ENCODE measurements at places on chromosomes 3 and 15.

- ATAC-seq: no peak
These were observed 594.4 kb downstream of the FOXP1 start for GRCh38 chr3:70989174-70989573.

GRCh38 chr3:13495921-13496723 lies 16.0 kb downstream of the HDAC11 start:
- ATAC-seq: peak; percentile 83

DNA sequence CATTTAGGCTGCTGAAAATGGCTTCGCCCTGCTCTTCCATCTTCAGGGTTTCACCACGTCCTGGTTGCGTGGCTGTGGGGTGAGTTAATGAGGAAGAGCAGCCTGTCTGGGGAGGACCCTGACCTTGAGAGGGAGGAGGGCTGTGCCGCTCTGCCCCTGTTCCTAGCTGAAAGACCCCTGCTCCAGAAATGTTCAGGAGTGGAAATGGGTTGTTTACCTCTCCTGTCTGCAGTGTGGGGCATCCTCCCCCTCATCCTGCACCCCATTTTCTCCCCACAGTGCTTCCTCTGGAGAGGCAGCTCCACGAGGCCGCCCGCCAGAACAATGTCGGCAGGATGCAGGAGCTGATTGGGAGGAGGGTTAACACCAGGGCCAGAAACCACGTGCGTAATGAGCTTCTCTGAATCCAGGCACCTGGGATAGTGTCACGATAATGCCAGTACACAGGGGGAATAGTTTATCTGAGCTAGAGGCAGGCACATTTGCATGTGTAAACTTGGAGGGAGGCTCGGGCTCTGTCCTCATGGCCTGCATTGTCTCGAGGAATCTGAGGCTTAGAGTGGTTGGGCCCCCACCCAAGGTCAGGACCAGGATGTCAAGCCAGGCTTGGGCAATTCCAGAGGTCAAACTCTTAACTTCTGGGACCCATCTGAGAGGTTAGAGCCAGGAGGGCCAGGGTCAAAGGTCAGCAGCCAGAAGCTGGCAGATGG lies 4.0 kb downstream of the ANKDD1A start:
- no peak for ATAC-seq

- no peak for ATAC-seq
These were observed 139.6 kb downstream of the PTPRG start for GRCh38 chr3:61701011-61701410.

- ATAC-seq: peak; percentile 44
These were observed 50.6 kb upstream of the AKAP13 start for GRCh38 chr15:85329561-85330422.

GRCh38 chr3:64972793-64973192 lies 285.0 kb upstream of the ADAMTS9 start:
- ATAC-seq: no peak

- ATAC-seq: no peak
These were observed 364.1 kb downstream of the CGGBP1 start for GRCh38 chr3:87694678-87695077.

- no peak for ATAC-seq
These were observed 35.0 kb upstream of the ARID3B start for GRCh38 chr15:74505837-74506514.

- ATAC-seq: no peak
These were observed 760 bp downstream of the FANCI start for GRCh38 chr15:89244574-89244903.

DNA sequence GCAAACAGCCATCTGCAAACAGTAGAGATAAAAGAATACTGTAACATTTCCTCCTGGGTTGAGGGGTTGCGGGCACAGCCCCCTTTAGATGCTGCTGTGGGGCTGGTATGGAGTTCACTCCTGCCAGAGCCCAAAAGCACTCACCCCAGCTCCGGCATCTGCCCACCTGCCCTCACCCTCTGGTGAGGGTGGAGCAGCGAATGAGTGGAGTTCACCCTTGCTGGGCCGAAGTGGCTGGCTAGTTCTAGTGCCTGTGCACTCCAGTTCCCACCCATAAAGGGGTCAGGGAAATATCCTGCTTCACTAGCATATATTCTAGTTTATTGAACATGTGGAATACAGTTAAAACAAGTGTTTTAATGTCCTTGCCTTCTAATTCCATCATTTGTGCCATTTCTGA lies 209.7 kb upstream of the SGO1 start:
- no peak for ATAC-seq

GRCh38 chr3:9783954-9784353 lies 8.3 kb downstream of the TADA3 start:
- ATAC-seq: no peak

GRCh38 chr3:17339132-17339575 lies 403.3 kb downstream of the TBC1D5 start:
- no peak for ATAC-seq

GRCh38 chr15:90837094-90837493 lies 31.3 kb upstream of the FURIN start:
- peak; percentile 23 for ATAC-seq

DNA sequence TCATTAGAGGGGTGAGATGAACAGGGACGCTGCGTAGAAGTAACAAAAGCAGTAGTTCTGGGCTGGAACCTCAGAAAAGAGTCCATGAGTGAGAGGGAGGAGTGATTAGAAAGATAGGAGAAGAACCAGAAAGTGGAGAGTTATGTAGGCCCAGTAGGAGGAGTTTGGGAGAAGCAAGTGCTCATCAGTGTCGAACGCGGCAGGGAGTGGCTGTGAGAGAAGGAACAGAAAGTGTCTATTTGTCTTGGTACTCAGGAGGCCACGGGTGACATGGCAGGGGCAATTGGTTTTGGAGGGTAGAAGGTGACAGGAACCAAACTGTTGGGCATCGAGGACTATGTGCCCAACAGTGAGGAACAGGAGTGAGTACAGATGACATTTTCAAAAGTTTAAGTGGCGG lies 1.3 kb upstream of the INSYN1 start:
- no peak for ATAC-seq

GRCh38 chr15:95450413-95450812 lies 880.1 kb upstream of the NR2F2 start:
- ATAC-seq: no peak

DNA sequence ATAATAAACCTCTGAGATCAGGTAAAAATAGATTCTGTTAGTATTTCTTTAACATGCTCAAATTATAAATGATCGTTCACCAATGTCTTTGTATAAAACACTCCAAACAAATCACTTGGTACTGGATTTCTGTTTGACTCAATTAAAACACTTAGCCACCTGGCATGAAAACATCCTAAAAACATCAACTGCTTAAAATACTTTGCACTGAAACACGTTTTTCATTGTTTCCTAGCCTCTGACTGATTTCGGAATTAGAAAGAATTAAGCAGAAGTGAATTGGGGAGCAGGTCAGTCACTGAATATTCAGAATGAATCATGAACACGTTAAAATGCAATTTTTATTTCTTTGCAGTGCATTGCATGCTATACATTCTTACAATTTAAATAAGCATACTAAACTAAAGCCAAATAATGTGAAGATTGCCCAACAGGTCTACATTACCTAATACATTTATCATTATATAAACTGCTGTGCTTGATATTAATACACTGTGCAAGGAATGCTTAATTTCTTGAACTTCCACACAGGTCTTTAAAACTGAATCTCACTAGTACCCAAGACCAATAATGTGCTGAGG lies 1.6 kb downstream of the THRB start:
- no peak for ATAC-seq

GRCh38 chr3:138797508-138798038 lies 37.2 kb downstream of the PIK3CB start:
- no peak for ATAC-seq

DNA sequence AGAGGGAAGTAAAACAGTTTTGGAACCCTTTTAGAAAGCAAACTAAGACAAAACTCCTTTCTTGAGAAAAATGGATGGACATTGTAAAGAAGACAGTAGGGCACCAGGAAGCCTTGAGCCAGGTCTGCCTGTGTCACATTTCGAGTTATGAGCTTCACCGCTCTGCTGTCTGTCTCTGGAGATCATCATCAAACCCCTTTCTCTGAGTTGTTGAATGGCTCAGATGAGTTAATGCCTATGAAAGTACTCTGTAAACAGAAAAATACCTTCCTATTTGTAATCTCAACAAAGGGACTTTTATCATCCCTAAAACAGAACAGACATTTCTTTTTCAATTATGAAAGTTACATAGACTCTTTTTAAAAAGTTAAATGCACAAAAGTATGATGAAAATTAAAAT lies 145.8 kb downstream of the LPP start:
- ATAC-seq: no peak

DNA sequence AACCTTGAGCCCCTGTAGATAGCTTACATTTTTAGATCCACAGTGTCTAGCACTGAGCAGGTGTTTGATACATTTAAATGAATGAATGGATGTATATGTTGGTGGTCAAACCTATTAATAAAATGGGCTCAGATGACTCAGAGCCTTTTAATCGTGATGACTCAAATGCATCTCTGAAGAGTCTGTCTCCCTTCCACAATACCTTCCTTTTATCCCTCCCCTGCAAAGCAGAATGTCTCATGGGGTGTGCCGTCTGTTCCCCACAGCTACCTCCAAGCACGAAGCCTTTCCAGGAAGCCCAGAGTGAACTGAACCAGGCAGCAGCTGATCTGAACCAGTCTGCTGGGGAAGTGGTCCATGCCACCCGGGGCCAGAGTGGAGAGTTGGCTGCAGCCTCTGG lies 303.5 kb upstream of the TPM1 start:
- ATAC-seq: no peak

GRCh38 chr3:39137991-39138803 lies 15.2 kb downstream of the CSRNP1 start:
- ATAC-seq: no peak

DNA sequence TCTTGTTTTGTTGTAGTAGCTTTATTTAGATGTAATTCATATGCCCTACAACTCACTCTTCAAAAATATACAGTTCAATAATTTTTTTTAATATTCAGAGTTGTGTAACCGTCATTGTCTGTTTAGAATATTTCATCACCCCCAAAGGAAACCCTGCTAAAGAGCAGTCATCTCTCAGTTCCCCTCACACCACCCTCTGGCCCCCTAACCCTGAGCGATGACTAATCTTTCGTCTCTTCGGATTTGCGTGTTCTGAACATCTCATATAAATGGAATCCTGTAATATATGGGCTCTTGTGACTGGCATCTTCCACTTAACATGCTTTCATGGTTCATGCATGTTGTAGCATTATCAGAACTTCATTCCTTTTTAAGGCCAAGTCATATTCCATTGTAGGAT lies 183.8 kb downstream of the ATG7 start:
- no peak for ATAC-seq

DNA sequence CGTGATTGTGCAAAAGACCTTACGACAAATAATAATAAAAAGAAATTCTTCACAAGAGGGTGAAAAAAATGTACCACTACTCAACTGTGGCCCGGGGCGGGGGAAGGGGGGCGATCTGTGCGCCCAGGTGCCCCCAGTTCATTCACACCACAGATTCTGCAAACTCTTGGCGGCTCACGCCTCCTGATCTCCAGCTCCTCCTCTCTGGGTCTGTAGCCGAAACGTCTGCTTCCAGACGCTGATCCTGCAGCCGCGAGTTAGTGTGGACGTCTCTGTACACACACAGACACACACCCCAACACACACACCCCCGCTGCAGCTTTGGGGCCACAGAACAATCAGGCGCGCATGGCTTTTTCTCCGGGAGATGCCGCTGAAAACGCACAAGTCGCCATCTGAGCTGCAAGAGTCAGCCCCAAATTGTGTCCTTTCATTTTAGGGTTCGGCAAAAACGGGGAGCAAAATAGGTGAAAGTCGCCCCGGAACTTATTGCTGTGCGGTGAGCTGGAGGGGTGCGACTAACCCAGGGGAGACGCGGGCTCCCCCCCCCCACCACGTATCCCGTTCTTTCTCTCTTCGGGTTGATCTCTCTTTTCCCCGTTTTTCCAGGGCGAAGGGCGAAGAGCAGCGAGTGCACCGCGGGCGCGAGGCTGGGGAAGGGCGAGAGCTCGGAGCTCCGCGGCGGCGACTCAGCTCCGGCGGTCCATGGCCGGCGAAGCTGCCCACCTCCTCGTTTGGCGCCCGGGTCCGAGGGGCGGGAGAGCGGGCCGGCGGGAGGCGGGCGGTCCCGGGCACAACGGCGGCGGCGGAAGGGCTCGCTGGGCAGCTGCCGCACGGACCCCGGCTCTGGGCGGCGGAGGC lies 505 bp upstream of the WNT5A start:
- no peak for ATAC-seq

GRCh38 chr15:31327669-31328427 lies 1.2 kb downstream of the KLF13 start:
- no peak for ATAC-seq

DNA sequence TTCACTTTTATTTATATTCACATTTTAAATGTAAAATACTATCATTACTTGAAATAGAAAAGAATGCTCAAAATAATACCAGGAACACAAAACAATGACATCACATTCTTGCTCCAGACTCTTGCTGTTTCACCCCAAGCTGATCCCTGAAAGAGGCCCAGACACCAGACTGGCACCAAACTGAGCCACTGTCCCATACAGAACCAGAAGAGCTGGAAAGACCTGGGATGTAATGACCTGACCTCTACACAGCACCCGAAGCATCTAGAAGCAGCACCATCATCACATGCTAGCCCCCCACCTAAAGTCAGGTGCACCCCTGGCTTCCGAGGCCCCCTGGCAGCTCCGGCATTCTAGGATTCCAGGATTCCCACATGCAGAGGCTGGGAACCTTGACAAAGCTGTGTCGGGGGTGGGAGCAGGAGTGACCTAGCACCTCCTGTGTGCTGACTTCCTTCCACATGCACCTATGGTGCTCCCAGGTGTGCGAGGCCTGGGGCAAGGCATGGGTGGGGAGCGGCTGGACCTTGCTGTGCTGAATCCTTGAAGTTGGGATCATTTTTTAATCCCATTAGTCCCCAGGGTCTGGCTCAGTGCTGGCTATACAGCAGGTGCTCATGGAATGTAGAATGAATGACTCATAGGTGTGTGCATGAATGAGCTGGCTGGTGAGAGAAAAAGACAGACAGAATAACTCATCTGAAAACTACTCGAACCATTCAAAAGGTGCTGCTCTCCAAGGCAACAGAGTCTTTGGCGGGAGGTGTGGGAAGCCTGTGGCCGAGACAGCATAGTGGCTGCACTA lies 144.7 kb upstream of the IQSEC1 start:
- no peak for ATAC-seq

- no peak for ATAC-seq
These were observed 16.5 kb upstream of the RGMA start for GRCh38 chr15:93105485-93105884.

DNA sequence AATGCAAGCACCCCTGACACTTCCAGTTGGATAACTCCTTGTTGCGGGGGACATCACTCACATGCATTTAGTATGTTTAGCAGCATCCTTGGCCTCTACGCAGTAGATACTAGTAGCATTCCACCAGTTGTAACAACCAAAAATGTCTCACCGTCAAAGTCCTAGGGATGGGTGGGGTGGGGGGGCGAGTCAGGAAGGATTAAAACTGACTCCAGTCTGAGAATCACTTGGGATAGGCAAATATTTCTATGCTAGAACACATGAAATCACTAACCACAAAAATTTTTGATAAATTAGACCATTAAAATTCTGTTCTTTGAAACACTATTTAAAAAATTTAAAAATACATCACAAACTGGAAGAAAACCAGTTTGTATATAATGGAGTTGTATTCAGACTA lies 18.0 kb downstream of the ICE2 start:
- ATAC-seq: no peak

- no peak for ATAC-seq
These were observed 12.8 kb upstream of the RFT1 start for GRCh38 chr3:53142986-53143385.

All from activated CD4-positive, CD25-positive, alpha-beta regulatory T cell treated with anti-CD3 and anti-CD28 coated beads, Interleukin-2, amount 50 U/mL, for 24 hours (primary cell).